ENCODE measurements at places on chromosomes 11 and 22.

DNA sequence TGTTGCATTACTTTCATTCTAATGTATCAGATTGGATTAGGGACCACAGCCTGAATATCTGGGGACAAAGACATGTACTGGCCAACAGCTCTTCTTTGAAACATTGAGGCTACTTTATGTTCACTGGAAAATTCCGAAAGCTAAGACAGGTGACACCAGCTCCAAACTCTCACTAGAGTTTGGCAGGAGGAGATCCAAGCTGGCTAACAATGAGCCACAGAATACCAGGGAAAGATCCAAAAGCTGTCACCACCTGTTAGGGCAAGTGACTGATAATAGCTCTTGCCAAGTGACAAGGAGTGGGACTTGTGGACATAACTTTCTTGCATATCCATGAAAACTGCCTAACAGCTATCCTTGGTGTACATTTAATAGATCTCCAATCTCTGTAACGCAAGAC is 333.3 kb downstream of the TTC28 start:
- no peak for DNase-seq

GRCh38 chr11:127049486-127049885 is 48.9 kb upstream of the KIRREL3 start:
- DNase-seq = no peak

- DNase-seq = no peak
Measured at GRCh38 chr11:119683783-119684182, 45.2 kb downstream of the NECTIN1 start.

DNA sequence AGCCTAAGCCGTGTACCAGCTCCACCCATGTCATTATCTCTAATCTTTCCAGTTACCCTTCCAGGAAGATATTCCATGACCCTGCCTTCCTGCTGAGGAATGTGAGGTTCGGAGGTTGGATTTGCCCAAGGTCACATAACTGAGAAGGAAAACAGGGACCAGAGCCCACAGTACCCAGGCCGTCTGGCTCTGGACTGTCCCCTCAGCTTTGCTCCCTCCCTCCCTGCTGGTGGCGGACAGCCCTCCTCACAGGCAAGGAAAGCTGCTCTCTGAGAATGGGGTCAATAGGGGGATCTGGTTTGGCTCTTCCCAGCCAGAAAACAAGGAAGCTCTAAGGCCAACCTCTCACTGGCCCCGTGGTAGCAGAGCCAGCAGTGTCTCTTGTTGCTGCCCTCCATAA is 63.3 kb downstream of the SYN3 start:
- no peak for DNase-seq

DNA sequence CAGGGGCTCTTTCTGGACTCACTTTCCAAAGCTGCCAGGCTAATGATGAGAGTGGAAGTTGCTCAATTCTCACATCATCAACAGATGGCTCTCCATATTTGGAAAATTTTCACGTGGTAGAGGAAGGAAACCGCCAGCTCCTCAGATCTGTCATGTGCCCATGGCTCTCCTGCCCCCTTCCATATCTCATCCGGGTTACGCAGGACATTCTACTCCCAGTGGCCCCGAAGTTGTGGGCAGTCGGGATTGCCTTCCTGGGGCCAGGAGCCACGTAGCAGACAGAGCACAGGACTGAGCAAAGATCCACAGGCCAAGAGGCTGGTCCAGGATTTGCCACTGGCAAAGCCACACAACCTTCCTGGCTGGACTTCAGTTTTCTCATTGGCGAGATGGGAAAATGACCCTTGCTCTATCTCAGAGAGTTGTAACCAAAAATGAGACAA is 38.8 kb downstream of the RPUSD4 start:
- no peak for DNase-seq

DNA sequence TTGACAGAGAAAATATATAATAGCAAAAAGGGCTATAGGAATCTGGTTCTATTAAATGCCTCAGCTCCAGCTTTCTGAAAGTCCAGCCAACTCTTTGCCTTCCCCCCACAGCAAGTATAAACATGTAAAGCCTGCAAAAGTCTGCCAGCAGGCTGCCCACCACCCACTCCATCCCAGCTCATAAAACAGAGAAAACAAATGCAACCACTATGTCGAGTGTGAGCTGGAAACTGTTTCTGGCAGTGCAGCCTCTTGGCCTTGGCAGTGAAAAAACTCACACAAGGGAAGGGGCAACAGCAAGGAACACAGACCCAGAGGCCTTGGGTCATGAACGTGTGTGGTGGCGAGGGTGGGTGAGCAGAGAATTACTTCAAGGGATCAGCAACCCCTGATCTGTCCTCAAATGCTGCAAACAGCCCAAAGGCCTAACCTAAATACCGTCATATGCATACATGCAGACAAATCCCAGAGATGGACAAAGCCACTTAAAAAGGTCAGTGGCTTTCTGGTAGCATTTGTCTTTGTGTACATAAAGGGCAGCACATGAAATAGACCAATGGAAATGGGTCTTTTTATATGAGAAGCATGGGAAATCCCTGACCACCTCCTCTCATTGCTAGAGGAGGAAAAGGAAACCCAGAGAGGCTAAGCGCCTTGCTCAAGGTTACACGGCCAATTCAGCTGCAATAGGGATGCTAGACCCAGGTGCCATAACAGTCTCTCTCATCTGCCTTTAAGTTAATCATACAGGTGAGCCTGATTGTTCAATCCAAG is 74.8 kb downstream of the NAT10 start:
- no peak for DNase-seq

DNA sequence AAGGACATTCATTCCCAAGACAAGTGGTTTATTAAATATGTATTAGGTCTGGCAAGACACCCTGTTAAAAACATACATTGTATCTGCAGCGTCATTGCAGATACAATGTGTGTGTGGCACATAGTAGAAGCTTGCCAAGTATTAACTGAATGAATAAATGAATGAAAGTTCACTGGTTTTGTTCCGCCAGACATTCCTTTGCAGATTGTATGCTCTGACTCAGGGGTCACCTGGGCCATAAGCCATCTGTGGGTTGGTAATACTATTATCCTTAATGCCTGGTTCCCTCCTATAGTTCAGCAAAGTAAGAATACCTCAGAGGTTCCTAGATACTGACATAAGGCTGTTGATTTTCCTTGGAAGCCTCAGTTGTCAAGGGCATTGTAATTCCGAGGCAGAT is 377.3 kb upstream of the CCDC90B start:
- DNase-seq = no peak

- DNase-seq = no peak
Measured at GRCh38 chr11:16738947-16739815, 734 bp downstream of the C11orf58 start.

DNA sequence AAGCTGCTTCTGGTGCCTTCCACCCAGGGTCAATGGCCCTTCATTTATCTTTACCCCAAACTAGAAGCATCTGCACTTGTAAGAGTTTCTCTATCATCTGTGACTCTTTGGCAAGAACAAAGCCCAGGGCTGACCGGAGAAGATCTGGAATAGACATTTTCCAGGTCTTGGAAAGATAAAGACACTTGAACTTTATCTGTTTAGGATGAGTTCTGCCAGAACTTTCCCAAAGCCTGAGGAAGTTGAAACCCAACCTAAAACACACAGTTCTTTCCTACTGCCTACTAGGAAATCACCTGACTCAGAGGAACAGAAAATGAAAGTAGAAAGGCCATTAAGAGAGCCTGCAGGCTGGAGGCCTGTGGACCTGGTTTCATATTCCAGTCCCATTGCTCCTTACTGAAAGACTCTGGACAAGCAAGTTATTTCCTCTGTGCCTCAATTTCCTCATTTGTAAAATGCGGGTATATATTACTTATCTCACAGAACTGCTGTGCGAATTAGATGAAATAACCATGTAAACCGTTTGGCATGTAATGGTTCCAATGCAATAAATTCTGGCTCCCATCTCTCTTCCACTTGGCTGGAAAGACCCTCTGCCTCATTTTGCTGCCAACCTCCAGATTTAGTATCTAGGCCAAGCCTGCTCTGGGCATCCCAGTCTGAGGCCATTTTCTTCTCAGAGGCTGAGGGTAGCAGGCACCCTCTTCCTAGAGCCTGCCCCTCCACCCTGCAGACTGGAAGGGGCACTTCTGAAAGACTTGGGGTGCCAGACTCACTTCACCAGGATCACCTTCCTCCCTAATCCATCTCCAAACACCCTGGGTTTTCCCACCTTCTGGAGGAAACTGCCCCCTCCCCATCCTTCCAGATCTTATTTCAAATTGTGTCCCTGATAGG is 1.2 kb downstream of the UBE2L6 start:
- DNase-seq = no peak

- DNase-seq = no peak
Measured at GRCh38 chr22:42994917-42995562, 19.9 kb downstream of the PACSIN2 start.

GRCh38 chr11:12831471-12832202 is 157.4 kb downstream of the TEAD1 start:
- no peak for DNase-seq

DNA sequence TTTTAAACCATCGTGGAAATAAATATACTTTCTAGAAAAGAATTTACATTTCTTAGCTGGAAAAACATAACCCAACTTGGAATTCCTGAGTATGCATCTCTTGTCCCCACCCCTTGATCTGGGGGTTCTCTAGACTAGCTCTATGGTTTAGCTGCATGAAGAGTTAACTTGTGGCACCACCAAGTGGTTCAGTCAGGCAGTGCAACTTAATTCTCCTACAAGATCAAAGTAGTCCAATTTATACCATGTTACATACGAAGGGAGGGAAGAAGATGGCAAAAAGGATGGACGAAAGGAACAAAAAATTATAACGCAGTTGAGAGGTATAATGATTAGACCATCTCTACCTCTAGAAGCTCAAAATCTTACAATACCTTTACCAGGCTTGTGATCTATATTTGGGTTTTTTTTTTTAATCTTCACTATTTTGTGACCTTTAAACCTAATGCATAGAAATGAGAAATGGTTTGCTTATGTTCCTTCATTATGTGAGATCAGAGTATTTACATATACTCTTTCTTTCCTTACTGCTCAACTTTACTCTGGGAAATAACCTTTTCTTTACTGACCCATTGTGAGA is 28.5 kb upstream of the ALKBH3 start:
- DNase-seq = no peak

DNA sequence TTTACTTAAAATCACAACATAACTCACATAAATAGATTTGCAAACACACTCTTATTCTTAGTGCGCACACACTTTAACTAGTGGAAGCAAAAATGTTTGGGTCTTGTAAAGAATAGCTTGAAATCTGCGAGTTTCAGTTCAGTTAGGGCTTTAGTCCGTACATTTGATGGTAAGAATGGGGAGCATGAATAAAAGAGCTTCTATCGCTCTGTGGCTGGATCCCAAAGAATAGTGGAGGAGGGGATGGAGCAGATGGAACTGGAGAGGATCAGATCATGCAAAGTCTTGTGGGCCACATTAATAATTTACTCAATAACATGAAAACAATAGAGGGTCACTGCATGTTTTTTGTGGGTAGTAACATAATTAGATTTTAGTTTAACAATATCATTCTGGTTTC is 44.3 kb downstream of the DNHD1 start:
- no peak for DNase-seq

GRCh38 chr22:37926771-37927636 is 20.9 kb downstream of the MICALL1 start:
- DNase-seq = no peak

DNA sequence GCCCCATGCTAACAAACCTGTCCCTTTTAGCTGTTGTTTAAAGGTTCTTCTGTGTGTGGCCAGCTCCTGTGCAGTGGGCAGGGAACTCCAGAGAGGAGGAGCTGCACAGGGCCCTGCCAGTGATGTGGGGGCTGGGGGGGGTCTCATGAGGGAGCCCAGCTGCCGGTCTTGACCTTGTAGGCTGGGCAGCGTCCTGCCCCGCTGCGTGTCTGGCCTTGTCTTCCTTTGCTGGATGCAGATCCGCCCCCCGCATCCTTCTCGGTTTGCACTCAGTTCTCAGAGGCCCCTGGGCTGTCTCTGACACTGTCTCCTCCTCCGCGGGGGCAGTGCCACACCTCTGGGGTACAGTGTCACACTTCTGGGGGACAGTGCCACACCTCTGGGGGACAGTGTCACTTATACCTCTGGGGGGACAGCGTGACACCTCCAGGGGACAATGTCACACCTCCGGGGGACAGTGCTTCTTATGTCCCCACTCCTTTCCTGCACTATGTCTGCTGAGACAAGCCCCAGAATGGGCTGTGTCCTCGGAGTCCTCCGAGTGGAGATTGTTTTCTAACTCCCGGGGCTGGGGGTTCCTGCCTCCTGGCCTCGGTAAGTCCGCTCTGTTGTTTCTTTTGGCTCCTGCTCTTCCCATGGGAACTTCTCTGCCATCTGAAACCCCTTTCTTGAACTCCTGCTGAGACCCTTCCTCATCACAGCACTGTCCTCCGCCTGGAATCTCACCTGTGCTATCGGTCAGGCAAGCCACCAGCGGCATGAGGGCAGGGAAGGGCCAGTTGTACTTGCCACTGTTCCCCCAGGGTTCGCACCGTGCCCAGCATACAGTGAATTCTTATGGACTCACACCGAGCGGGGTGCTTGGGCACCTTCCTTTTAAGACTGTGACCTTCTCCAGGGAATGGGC is 788.3 kb downstream of the TBC1D22A start:
- no peak for DNase-seq

GRCh38 chr22:37188901-37189466 is 937 bp upstream of the C1QTNF6 start:
- DNase-seq = no peak

DNA sequence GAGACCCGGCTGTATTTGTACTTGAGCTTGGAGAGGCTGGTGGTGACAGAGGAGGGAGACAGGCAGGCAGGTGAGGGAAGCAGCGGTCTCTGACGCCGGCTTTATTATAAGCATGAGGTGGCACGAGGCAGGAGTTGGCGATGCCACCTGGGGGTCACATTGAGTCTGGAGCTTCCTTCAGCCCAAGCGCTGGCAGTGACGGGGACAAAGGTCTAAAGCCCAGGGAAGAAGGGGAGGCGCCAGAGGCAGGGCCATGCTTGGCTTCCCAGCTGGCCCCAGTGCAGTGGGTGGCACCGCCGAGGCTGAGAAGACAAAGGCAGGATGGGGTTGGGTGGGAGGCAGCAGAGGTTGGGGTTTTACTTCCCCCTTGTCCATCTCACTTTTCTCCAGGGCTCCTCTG is 4.5 kb downstream of the FXYD2 start:
- DNase-seq = no peak

- no peak for DNase-seq
Measured at GRCh38 chr11:38460896-38461295, 1862.9 kb upstream of the RAG2 start.

DNA sequence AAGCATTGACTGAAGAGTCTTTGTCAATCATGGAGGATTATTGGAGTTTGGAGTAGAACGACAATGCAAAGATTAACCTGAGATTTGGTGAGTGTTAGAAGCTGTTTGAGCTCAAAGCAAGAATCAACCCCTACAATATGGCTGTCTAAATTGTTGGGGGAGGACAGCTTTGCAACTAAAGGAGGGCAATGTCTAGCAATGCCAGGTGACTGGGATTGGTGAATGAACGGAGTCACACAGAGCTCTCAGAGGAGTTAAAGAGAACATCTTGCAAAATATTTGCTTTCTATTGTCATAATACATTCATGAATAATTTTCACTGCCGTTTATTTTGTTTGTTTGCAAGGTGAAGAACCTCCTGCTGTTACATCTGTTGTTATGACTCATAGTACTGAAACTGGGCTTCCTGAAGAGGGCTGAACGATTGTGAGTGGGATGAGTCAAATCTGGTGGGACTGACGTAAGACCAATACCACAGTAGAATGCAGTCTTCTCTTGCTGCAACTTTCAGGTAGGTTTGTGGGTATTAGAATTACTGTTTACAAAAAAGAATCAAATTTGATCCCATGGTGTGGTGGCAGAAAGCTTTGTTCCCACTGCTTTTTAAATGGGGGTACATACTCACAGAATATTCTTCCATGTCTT is 281.9 kb downstream of the CADM1 start:
- no peak for DNase-seq

GRCh38 chr22:46815896-46816731 is 53.7 kb downstream of the TBC1D22A start:
- no peak for DNase-seq
